ENCODE measurements at places on chromosomes 5 and 9. TPM values are rescaled to one million over a fixed set of nuclear protein-coding genes. Genes with fewer than 3 reads are reported as not detected.

DNA sequence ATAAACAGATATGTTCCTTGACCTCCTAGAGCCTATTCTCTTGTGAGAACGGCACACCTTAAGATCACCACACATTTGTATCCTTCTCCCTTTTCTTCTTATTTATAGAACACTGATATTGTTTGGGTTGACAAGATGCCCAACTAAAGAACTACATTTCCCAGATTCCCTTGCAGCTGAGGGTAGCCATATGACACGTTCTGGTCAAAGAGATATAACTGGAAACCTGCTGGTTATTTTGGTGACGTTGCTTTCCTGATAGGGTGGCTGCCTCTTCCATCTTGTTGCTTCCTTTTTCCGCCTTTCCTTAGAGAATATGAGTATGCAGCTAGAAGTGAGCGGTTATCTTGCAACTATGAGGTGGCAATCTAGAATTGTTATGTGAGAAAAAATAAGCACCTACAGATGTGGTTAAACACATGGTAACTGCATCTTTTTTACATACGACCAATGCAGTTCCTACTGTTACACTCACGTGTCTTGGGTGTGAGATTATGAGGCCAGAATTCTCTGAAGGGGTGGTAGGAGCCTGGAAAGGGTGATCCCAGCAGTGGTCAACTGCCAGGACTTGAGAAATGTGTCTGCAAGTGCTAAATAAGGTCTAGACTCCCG lies 72.9 kb downstream of the SEC61B start:
- no peak for DNase-seq

- DNase-seq: no peak
These were observed 30.3 kb upstream of the INSYN2B start for GRCh38 chr5:170010595-170010994.

- DNase-seq: no peak
These were observed 364.2 kb downstream of the TMEM232 start for GRCh38 chr5:110362261-110362660.

The CEP72 gene
- 5.4 TPM for total RNA-seq

DNA sequence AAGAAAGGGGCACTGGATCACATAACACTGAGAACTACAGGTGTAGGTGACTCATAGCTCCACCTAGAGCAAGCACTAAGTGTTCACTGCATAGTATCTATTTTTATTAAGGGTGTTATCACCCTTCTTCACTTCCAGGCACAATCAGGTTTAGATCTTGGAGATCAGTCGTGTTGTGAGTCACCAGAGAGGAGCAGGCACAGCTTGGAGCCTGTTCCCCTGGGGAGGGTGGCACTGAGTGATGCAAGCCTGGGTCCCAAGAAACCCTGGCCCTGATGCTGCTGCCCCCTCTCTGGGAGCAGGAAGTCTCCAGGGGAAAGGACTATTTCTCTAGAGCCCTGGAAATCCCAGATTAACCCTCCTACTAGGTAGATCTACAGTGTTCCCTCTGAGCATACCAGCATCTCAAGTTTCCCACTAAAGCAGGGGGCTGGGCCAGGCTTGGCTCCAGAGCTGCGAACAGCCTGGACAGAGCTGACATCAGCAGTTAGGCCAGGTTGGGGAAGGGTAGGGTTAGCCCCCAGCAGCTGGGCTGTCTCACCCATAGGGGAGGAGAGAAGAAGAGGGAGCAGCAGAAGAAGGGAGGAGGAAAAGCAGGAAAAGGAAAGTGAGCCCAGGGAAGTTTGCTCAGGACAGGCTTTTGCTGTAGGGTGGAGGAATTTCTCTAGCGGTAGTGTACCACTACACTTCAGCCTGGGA lies 28.1 kb upstream of the SPINK4 start:
- DNase-seq: no peak

DNA sequence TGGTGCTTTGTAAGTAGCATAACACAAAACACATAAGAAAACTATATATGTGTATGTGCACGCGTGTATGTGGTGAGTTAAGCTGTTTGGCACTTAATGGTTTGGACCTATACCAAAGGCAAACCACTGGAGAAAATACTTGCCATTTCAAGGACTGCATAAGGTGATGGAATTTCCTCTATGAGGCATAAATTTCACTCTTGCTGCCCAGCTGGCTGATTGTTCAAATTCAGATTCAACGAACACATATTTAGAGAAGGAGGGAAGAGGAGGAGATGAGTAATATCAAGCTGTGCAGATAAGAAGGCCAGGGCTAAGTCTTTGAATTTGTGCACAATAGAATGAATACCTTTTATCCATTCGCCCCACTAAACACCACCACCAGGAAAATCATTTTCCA lies 470.6 kb upstream of the MPDZ start:
- DNase-seq: no peak

- no peak for DNase-seq
These were observed 145.3 kb upstream of the RASEF start for GRCh38 chr9:83208065-83208850.

The PCDHB12 gene
- 1.9 TPM for total RNA-seq

DNA sequence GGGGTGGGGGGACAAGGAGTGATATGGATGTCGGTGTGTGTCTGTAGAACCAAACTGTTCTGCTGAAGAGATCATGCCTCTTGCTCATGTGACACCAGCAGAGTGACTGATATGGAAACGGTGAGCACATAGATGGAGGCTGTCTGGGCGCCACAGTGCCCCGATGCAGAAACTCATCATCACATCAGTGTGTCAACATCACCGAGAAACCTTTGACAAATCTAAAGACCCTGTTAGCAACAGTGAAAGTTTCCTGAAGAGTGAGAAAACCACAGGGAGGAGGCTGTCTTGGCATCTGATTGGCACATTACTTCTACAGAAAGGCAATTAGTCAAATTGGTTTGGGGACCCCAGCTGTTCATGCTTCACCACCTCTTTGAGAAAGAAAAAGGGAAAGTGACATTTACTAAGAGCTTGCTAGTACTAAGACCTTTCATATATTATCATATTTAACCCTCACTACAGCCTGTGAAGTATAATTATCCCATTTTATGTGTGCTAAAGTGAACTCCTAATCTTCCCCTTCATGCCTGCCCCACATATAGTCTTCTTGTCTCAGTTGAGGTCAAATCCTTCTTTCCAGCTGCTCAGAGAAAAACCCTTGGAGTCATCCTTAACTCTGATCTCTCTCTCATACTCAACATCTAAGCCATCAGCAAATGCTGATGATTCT lies 25.6 kb downstream of the CSF2 start:
- no peak for DNase-seq

DNA sequence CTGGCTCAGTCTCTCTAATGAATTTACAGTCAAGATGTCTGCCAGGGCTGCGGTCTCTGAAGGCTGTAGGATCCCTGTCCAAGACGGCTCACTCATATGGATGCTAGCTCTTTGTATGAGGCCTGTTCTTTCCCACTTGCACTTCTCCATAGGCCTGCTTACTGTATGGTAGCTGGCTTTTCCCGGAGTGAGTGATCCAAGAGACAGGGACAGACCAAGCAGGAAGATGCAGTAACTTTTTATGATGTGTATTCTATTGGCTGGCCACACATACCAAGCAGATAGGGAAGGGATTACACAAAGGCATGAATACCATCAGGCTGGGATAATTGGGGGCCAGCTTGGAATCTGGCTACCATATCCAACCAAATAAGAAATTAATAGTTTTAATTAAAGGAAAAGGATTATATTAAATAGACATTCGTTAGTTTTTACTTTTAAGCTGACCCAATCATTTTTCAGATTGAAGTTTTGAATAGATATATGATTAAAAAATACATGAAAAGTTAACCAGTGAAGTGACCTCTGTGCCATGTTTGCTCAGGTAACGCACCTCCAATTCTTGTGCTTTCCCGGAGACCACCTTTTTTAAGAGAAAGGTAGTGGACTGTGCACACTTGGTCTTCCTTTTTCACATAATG lies 20.6 kb downstream of the NSD1 start:
- DNase-seq: no peak

DNA sequence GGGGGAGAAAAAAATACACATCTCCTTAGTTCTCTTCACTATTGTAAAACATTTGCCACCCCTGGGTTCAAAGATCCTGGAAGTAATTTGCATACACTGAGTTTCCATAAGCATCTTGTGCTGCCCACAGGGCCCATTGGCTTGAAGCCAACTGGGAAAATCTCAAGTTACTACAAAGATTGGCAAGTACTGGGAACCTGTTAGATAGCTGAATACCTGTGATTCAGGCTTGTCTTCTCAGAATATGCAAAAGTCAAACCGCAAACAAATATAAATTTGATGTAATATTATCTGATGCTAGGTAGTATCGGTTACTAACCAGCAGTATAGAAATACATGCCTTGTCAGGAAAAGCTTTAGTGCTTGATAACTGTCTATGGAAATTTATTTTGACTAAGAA lies 156.9 kb upstream of the FST start:
- no peak for DNase-seq

DNA sequence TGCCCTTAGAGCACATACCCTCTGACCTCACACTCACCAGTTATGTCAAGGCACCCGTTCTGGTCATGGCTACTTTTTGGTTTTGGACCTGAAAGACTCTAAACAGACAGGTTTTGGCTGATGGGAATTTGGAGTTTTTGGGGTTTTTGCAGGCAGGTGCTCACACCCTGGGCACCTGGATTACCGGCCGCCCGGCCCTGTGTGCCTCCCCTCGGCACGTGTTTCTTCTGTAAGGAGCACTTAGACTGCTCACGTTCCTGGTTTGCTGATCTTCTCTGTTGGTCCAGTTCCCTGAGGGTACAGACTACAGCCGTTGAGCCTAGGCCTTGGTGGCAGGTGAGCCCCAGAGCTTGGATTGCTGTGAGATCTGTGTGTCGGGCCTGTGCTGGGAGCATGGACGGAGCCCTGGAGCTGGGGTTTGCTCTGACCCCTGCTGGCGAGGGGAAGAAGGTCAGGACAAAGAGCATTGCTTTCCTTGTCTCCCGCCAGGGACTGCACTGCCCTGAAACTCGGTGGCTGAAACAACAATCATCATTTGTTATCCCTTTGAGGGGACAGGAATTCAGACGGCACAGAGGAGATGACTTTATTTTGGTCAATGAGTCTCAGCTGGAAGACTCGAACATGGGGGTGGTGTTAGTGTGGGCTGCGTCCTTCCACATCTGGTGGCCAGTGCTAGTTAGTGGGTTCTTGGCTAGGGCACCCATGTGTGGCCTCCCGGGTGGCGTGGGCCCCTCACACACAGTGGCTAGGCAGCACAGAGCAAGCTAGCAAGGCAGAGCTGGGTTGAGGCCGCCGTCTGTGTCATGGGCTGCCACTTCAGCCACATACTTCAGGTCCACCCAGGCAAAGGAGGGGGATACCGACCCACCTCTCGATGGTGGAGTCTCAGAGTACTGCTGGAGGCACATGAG lies 76.4 kb downstream of the EHMT1 start:
- no peak for DNase-seq

The LAMC3 gene
- 0.68 TPM for total RNA-seq

The AMACR gene
- total RNA-seq: 13.0 TPM

DNA sequence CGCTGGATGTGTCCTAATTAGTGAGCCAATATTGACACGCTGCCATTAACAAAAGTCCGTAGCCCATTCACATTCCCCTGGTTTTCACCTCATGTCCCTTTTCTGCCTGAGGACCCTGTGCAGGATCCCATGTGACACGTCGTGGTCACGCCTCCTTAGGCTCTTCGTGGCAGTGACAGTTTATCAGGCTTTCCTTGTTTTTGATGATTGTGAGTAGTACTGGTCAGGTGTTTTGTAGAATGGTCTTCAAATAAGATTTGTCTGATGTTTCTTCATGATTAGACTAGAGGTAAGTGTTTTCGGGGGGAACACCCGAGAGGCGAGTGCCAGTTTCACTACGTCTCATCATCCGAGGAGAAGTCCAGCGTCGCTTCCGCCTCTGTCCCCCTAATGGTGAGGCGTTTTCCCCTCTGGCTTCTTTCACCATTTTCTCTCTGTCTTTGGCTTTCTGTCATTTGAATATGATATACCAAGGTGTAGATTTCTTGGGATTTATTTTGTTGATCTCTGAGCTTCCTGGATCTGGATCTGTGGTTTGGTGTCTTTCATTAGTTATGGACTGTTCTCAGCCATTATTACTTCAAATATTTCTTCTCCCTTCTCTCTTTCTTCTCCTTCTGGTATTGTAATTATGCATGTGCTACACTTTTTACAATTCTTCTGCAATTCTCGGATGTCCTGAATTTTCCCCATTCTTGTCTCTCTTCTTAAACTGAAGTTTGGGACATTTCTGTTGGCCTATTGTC lies 57.3 kb downstream of the TRIP13 start:
- DNase-seq: no peak

The FANCG gene
- 22.7 TPM for total RNA-seq

GRCh38 chr5:147874910-147875367 lies 3.6 kb upstream of the SCGB3A2 start:
- no peak for DNase-seq

- DNase-seq: no peak
These were observed 588.5 kb downstream of the MTRR start for GRCh38 chr5:8457187-8458037.

The CCNO gene
- total RNA-seq: 0.34 TPM

All from osteocyte (in vitro differentiated cells).